ENCODE measurements at places on chromosomes 2 and 18. TPM values are rescaled to one million over a fixed set of nuclear protein-coding genes. Genes with fewer than 3 reads are reported as not detected.

AGPS gene
- 107 TPM for total RNA-seq

ASAP2 gene
- total RNA-seq, result 66.8 TPM

C1QL2 gene
- total RNA-seq, result not detected

GPBAR1 gene
- 0.20 TPM for total RNA-seq

OXER1 gene
- not detected for total RNA-seq

LCT gene
- not detected for total RNA-seq

DSC3 gene
- total RNA-seq, result not detected

SIGLEC15 gene
- total RNA-seq, result 1.0 TPM

ACTG2 gene
- total RNA-seq, result not detected

RNU2-63P gene
- 3.9 TPM for total RNA-seq

POLE4 gene
- total RNA-seq, result 74.4 TPM

ASB18 gene
- not detected for total RNA-seq

POLR1B gene
- 27.7 TPM for total RNA-seq

ELOA2 gene
- not detected for total RNA-seq

CYS1 gene
- 0.43 TPM for total RNA-seq

IL36RN gene
- total RNA-seq, result 1.0 TPM

KYNU gene
- 44.5 TPM for total RNA-seq

STEAP3 gene
- 26.3 TPM for total RNA-seq

ANTXR1 gene
- 36.1 TPM for total RNA-seq

IL18RAP gene
- not detected for total RNA-seq

SELENOI gene
- 33.0 TPM for total RNA-seq

CDH19 gene
- not detected for total RNA-seq

AGXT gene
- not detected for total RNA-seq

DLGAP1 gene
- not detected for total RNA-seq

RAMP1 gene
- 48.5 TPM for total RNA-seq

TRABD2A gene
- 0.88 TPM for total RNA-seq

MITD1 gene
- total RNA-seq, result 37.6 TPM

EMILIN1 gene
- 1.6 TPM for total RNA-seq

MAP3K2 gene
- total RNA-seq, result 75.9 TPM

PTH2R gene
- total RNA-seq, result not detected

IL1R1 gene
- 5.0 TPM for total RNA-seq

CMPK2 gene
- not detected for total RNA-seq

MARCHF4 gene
- total RNA-seq, result 7.7 TPM

SULT1C4 gene
- total RNA-seq, result not detected

HOXD12 gene
- not detected for total RNA-seq

PGAP1 gene
- total RNA-seq, result 5.1 TPM

NEUROD1 gene
- not detected for total RNA-seq

LHCGR gene
- not detected for total RNA-seq

NPAS2 gene
- total RNA-seq, result 41.2 TPM

AMER3 gene
- not detected for total RNA-seq

PLEK gene
- total RNA-seq, result not detected

TMEM178A gene
- 2.9 TPM for total RNA-seq

MOGAT1 gene
- 0.35 TPM for total RNA-seq

ATP6V1B1 gene
- 13.9 TPM for total RNA-seq

GCG gene
- not detected for total RNA-seq
